ENCODE measurements at places on chromosomes 12 and 14.

GRCh38 chr12:22743700-22744099, 118.7 kb downstream of the ETNK1 start:
- DNase-seq, result no peak

GRCh38 chr12:14921218-14921617, 17.1 kb downstream of the ERP27 start:
- DNase-seq, result no peak

GRCh38 chr12:130016986-130017385, 113.2 kb upstream of the TMEM132D start:
- DNase-seq, result no peak

DNA sequence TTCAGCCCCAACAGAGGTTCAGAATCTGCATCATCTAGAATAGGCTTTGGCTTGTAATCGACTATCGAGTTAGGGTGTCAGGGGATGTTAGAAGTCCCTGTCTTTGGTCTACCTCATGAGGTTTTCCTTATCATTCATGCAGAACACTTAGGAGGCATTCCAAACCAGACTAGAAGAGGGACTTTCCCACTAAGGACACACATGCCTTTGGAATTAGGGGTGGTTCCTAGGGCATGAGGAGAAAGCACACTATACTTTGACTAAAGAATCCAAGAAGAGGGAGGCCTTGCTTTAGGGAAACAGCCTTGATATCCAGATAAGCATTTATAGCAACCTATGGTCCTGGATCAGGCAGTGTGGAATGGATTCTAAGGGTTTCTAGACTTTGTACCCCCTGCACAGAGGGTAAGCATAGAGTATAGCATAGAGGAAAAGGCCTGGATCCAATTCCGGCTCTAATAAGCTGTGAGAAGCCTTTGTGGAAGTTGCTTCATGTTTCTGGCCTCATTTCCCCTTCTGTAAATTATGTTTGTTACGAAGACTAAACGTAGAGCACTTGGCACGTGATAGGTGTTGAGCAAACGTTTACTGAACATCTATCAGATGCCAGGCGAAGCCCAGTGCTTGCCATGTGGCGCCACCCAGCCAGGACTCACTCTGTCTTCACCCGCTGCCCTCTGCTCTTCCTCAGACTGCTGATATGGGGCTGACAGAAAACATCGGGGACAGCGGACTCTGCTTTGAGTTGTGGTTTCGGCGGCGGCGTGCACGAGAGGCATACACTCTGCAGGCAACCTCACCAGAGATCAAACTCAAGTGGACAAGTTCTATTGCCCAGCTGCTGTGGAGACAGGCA, 13.2 kb downstream of the ZNF219 start:
- DNase-seq, result no peak

DNA sequence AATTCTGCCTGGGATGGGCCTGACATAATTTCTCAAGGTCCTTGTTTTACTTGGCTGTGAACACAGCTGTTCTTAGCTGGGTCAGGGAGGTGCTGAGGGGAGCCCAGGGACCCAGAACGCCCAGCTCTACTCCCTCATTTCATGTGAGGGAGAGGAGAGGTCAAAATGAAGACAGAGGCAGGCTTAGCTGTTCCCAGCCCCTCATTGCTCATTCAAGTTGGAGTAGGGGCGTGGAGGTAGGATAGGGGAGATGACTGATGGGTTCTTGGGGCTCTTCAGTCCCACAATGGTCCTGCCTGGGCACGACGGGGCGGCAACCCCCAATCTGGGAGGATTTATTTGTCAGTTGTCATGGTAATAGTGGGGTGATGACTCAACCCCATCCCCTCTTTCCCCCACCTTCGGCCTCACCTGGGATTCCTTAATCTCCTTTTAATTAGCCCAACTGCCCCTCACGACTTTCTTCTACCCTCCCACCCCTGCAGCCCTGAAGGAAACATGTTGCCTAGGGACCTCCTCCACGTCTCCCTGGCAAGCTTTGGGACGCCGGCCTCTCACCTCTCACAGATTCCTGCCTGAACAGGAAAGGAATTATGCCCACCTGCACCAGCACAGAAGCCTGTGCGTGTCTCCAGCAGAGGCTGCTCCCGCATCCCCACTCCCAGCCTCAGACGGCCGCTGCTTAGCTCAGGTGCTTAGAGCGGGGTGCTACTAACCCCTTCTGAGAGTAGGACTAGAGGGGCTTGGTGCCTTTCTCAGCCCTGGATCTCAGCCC, 10.2 kb downstream of the SPRYD3 start:
- no peak for DNase-seq

DNA sequence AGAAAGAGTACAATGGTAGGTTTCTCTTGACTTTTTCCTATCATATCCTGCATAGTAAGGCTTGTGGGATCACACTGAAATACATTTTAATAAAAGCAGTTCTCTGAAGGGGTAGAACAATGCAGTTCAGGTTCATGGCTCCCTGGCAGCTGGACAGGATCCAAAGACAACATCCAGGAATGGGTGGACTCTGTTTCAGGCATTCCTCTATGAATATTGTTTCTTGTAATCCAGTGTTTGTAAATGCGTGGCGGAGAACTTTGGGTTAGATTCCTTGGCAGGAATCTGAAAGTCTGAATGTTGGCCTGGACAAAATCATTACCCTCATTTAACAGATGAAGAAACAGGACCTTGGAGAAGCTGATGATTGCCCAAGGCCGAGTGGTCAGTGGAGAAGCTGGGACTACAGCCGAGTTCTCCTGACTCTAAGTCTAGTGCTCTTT, 43.5 kb downstream of the SYNE2 start:
- DNase-seq, result no peak

DNA sequence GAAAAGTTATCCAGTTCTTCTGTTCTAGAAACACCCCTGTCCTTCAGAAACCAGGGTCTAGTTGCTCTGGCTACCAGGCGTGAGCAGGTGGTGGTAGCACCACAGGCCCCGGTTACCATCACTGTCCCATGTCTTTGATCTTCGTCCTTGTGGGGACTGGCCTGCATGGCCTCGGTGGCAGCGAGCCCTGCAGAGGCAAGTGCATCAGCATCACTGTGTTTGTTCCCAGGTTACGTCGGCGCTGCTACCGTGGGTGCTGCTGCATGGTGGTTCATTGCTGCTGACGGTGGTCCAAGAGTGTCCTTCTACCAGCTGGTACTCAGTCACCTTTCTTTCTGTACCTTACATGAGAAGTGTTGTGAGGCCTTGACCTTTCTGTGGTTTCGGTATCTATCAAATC, 58.9 kb downstream of the ANAPC7 start:
- no peak for DNase-seq

- DNase-seq, result no peak
Measured at GRCh38 chr12:45962553-45963325, 27.6 kb downstream of the SCAF11 start.

- DNase-seq, result no peak
Measured at GRCh38 chr12:67534681-67535080, 113.9 kb upstream of the DYRK2 start.
